A549 treated with DMSO at 1 μM for 4 hours (cell line): ENCODE measurements at places on chromosomes 5 and 9. TPM values are rescaled to one million over a fixed set of nuclear protein-coding genes. Genes with fewer than 3 reads are reported as not detected.

KCNV2 gene
- total RNA-seq: not detected in 5 replicates

CCNB1 gene
- total RNA-seq: 272 to 291 TPM (median 279 TPM) in 5 replicates

LTC4S gene
- 0.26 to 0.34 TPM in 2 of 5 replicates, not detected in the others for total RNA-seq

TTC23L gene
- 0.05 to 0.33 TPM (median 0.22 TPM) in 4 of 5 replicates, not detected in the other for total RNA-seq

ARL14EPL gene
- 0.09 to 0.54 TPM (median 0.29 TPM) in 4 of 5 replicates, not detected in the other for total RNA-seq

LMBRD2 gene
- total RNA-seq: 1.1 to 2.5 TPM (median 2.2 TPM) in 5 replicates

PDZD2 gene
- 0.05 to 0.84 TPM (median 0.15 TPM) in 5 replicates for total RNA-seq

ARID3C gene
- 0.10 to 0.28 TPM (median 0.22 TPM) in 5 replicates for total RNA-seq

FAT2 gene
- under 0.01 to 0.02 TPM in 2 of 5 replicates, not detected in the others for total RNA-seq

FAM221B gene
- not detected in 5 replicates for total RNA-seq

HSPB3 gene
- total RNA-seq: not detected in 5 replicates

PCDHGA6 gene
- total RNA-seq: 0.19 to 0.39 TPM (median 0.26 TPM) in 5 replicates

CSNK1A1 gene
- 116 to 142 TPM (median 122 TPM) in 5 replicates for total RNA-seq

GNA14 gene
- total RNA-seq: 0.03 TPM in 1 of 5 replicates, not detected in the others

FBP2 gene
- total RNA-seq: not detected in 5 replicates

OTP gene
- total RNA-seq: 0.06 to 0.08 TPM (median 0.08 TPM) in 5 replicates

RUSC2 gene
- 22.2 to 25.9 TPM (median 23.8 TPM) in 5 replicates for total RNA-seq

DBH gene
- total RNA-seq: not detected in 5 replicates
